SHP77 (cell line): ENCODE measurements at places on chromosomes 1 and 21.

- DNase-seq = no peak
Measured at GRCh38 chr1:3332043-3332442, 122.4 kb upstream of the ARHGEF16 start.

DNA sequence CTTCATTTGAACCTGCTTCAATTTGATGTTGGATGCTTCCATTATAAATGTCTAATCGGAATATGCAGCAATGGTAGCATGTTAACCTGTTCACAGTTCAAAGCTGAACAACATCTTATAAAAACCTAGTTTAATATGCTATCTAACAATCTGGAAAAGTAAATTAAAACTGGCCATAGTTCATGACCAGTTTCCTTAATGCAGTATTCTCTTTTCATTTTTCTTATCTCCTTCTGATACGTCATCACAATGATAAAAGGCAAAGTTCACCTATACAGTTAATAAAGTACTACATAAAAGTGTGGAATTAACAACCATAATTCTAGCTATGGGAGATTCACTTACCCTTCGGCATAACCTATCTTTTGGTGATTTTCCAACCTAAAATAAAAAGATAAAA, 65.1 kb downstream of the IARS2 start:
- DNase-seq = no peak

DNA sequence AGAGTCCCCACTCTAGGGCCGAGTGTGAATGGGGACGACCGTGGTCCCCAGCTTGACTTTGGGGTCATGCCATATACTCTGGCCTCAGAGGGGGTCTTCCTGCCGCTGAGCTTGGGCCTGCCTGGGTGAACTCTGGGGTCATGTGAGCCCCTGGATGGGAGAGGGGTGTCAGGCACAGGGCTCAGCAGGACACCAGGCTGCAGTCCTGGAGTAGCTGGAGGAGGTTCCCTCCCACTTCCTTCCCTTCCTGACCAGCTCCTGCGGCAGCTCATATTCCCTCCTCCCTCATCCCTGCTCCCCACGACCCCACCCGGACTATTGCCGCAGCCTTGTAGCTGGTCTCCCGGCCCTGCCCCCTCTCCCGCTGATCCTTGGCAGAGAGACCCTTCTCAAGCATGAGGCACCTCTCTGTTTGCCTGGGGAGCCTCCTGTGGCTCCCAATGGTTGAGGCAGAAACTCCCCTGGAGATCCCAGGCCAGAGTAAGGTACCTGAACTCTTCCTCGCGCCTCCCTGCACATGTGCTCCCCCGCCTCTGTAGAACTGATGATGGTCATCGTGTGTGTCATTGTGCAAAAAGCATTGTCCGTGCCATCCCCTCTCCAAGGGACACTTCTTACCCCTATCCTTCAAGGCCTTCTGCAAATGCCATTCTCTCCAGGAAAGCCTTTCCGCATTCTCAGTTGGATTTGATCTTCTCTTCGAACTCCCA, 1.8 kb downstream of the TNFRSF1B start:
- no peak for DNase-seq

- no peak for DNase-seq
Measured at GRCh38 chr1:91706140-91706957, 179.6 kb downstream of the TGFBR3 start.

- DNase-seq = no peak
Measured at GRCh38 chr1:61078618-61079295, 3.6 kb upstream of the NFIA start.

GRCh38 chr1:27366411-27367159, at the start of gene MAP3K6:
Gene MAP3K6, minus strand, starts transcription at chr1:27366961. Its CDS starts 364 bp downstream, at chr1:27366597.
- peak; percentile 65 for DNase-seq

GRCh38 chr1:89839516-89839915, 18.7 kb downstream of the LRRC8D start:
- DNase-seq = no peak

DNA sequence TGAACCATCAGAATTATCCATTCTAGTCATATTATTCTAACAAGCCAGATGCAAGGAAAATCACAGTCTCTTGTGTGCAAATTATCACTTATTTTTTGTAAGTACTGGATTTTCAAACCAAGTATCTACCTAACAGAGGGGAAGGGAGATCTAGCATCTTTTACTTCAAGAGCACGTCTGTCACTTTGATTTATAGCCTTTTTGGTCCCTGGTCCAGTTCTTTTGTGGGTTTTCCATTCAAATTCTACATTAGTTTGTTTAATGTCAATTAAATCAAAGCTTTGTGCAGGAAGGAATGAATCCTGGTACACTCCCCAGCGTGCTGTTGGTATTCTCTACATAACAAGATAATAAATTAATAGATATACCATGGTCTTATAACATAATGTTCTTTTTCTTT, 43.6 kb downstream of the ERG start:
- DNase-seq = no peak

- DNase-seq = no peak
Measured at GRCh38 chr1:66359269-66359668, 174.7 kb upstream of the SGIP1 start.

- no peak for DNase-seq
Measured at GRCh38 chr1:61259379-61260148, 177.2 kb downstream of the NFIA start.

DNA sequence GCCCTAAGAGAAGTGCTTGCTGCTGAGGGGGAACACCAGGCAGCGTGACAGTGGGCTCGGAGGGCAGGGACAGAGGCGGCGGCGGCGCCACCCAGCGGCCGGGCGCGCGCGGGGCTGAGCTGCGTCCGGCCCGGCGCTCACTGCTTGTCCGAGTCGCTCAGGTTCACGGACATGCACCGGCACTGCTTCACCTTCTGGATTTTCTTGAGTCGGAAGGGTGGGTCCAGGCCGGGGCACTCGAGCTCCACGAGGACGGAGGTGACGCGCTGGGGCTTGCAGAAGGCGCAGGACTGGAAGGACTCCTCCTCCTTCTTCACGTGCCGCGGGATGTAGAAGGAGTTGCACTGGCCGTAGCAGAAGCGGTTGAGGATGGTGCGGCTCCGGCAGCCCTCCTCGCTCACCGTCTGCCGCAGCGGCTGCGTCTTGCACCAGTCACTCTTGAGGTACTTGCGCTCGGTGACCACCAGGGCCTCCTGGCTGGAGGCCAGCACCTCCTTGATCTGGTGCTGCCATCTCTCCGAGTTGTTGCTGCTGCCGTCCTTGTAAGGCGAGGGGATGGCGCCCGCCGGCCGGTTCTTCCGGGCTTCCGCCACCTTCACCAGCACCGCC, 119.0 kb downstream of the GREM2 start:
- DNase-seq = no peak

GRCh38 chr21:42351626-42352440, 1.0 kb upstream of the TFF2 start:
- DNase-seq = no peak

GRCh38 chr1:33151116-33151515, 30.7 kb downstream of the TRIM62 start:
- no peak for DNase-seq

- DNase-seq = no peak
Measured at GRCh38 chr1:22903113-22903512, 69.6 kb downstream of the LACTBL1 start.

GRCh38 chr1:63794939-63795378, 21.1 kb downstream of the ROR1 start:
- no peak for DNase-seq

- DNase-seq = peak; percentile 45
Measured at GRCh38 chr1:1891349-1892078, 627 bp upstream of the GNB1 start.

GRCh38 chr1:152159144-152159543, at the start of gene RPTN:
Gene RPTN, minus strand, starts transcription at chr1:152159228. Its CDS starts 1,339 bp downstream, at chr1:152157889.
- no peak for DNase-seq

DNA sequence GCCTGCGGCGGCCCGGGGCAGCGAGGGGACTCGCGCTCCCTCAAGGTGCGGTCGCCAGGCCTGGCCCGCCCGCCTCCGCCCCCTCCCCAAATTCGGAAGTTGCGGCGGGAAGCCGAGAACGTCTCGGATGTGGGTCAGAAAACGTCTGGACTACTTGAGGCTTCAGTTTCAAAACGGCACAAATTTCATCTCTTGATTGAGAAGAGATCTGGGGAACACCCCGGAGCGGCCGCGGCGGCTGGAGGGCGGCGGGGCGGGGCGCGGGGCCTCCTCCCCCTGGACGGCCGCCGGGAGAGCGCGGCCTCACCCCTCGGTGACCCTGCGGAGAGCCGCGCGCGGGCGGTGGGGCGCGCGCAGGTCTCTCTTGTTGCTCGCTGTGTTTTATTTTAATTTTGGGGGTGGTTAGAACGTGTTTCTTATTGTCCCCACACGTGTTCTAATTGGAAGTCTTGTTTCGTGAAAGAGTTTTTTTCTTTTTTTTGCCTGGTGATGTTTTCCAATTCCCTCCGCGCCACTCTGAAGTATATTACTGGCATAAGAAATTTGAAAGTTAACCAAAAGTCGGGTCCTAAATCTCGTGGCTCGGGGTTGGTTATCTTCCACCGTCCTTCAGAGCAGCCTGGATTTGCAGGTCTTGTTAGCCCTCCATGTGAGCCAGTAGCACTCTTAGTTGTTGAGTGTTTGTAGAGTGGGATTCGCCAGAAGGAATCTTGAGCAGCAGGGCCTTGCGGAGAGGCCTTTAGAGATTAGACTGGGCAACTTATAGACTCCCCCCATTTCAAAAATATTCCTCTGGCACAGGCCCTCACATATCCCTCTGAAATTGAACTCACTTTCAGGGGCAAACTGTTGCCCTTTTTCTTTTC, 749 bp downstream of the PCBP3 start:
- DNase-seq = no peak

DNA sequence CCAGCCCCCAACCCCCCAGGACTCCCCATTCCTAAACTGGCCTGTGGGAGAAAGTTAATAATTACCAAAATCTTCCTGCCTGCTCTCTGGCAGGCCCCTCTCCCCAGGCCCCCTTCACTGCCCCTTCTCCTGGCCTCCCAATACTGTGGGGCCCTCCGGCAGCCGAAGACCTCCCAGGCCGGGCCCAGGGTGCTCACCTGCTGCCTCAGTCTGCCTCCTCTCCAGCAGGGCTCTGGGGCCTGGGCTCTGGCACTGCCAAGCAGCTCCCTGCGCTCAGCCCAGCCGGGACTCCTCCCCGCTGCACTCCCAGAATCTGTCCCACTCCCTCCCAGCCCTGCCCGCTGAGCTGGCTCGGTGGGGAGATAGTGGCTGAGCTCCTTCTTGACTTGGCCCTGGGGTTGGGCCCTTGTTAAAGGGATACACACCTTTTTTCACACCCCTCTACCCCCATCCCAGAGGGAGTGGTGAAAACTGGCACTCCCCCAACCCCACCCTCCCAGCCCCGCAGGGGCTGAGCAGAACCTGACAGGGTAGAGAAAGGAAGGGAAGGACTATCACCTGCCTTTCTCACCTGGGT, at the start of gene S100A16:
Gene S100A16 (minus strand): TSS at position 383 of the 577 bp plus-strand sequence. CDS start 4,986 bp downstream, outside the sequence.
- DNase-seq = no peak

DNA sequence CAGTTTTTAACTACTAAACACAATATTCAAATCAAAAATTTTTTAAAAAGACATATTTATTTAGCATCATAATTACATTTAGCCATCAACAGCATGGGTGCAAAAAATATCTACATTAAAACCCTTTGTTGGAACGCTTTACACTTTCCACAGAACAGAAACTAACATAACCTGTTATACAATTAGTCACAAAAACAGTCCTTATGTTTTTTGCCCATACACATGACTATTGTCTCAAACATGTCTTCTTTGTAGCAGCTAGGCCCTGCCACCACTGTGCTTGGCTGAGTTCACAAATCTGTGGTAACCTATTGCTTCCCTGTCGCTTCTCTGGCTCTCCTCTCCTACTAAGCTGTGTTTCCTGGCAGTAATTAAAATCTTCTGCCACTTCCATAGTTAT, 1350.0 kb upstream of the ADGRL2 start:
- DNase-seq = no peak

DNA sequence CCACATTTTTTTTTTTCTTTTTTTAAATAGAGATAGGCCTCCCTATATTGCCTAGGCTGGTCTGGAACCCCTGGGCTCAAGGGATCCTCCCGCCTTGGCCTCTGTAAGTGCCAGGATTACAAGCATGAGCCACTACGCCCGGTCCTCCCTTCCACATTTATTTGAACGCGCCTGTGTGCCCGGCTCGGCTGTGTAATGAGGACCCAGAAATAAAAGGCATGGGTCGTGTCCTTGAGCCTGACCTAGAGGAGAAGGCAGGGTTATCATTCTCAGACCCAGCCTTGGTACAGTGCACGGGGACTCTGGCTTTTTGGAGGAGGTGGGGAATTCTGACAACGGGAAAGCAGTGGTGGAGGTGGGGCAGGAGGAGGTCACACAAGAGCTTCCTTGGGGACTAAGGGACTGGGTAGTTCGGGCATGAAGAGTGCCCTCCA, 841 bp downstream of the CENPF start:
- DNase-seq = peak; percentile 8

DNA sequence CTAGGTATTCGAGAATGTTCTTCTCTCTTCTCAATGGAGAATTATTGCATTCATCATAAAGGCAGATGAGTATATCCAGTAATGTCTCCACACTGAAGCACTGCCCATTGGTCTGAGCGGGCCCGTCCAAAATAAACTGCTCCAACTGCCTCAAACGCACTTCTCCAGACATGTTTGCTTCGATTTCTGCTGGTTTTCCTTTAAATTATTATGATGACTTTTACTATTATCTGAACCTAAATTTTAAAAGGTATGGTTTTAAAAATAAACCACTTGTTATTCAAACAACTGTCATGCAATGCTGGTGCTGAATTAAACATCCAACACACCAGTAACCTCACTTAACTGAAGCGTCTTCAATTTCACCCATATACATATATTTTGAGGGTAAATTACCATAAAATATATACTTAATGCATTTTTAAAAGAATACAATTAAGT, 1.3 kb downstream of the CDC42BPA start:
- DNase-seq = peak; percentile 15

DNA sequence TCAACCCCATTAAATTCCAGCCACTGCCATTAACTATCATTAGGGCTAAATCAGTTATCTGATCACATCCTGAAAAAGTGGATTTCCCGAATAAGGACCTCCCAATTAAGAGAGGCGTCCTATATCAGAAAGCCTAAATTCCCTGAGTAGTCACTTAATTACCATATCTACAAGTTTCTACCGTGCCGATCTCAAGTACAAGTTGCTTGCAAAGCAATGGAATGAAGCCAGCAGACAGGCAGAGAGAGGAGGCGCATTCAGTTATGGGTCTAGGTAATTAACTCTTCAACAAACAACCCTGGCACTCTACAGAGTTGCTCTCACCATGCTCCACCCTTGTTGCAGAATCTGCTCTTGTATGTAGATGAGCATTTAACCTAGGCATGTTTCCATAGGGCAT, 494.6 kb upstream of the RUNX1 start:
- no peak for DNase-seq

GRCh38 chr1:86271046-86271445, 114.5 kb upstream of the COL24A1 start:
- no peak for DNase-seq

DNA sequence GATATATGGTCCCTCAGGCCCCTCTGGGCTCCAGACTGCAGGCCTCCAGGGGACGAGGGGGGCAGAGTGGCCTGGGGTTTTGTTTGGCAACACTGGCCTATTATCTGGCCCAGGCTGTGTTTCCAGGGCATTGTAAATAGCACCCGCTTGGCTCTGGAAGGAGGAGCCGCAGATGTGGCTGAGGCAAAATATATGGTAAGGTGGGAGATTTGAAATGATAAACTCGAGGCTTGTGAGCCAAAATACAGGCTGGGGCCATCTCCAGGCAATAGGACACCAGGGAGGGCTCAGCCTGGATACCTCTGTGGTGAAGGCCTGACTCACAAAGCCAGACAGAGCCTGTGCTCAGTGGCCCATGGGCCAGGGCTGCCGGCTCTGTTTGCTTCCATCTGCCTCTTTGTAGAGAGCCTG, 14.0 kb downstream of the NAV1 start:
- no peak for DNase-seq

GRCh38 chr1:65321879-65322278, 12.5 kb downstream of the DNAJC6 start:
- DNase-seq = no peak
